ENCODE measurements at places on chromosomes 2 and 18. TPM values are rescaled to one million over a fixed set of nuclear protein-coding genes. Genes with fewer than 3 reads are reported as not detected.

SCG2 gene
- total RNA-seq: 27.0 TPM

GCG gene
- not detected for total RNA-seq

ABHD1 gene
- 0.22 TPM for total RNA-seq

C2orf81 gene
- 1.6 TPM for total RNA-seq

STARD6 gene
- not detected for total RNA-seq

ZAP70 gene
- total RNA-seq: not detected

TUBB8B gene
- total RNA-seq: 0.77 TPM

SERPINB10 gene
- not detected for total RNA-seq

PROM2 gene
- total RNA-seq: 1.6 TPM

SAG gene
- 1.3 TPM for total RNA-seq

Measured in A673 (cell line).